ENCODE measurements at places on chromosomes 1 and 21.

DNA sequence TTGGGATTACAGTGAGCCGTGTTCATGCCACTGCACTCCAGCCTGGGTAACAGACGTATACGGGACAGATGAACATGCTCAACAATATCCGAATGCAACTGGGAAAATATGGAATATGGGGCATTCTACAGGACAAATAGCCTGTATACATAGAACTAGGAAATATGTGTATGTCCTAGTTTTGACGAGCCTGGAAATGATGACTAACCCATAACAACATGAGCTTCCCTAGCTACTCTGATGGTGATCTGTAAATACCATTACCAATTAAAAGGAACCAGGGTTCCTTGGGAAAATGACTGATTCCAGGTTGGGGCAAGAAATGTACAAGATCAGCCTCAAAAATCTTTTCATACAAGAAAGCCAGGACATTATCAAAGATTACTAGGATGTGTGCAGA is 42.8 kb upstream of the ARTN start:
- DNase-seq, result no peak

DNA sequence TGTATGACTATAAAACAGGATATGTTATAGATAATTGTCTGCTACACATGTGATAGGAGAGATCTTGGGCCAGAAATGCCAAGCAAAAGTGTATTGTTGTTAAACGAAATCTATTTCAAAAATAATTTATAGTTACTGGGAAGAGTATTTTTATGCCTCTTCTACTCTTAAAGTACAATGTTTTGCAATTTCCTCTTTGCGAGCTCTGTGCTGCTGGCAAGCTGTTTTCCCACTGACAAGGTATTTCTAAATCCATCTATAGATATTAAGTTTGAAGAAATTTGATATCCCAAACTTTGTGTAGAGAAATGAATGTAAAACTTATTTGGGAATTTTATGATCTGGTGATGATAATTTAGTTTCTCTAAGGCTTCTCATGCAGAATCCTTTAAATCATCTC is 63.3 kb upstream of the PTGFR start:
- no peak for DNase-seq

- DNase-seq, result no peak
These were observed 25.7 kb downstream of the CXADR start for GRCh38 chr21:17538576-17538975.

- DNase-seq, result no peak
These were observed 21.7 kb downstream of the LRP8 start for GRCh38 chr1:53306168-53306567.

DNA sequence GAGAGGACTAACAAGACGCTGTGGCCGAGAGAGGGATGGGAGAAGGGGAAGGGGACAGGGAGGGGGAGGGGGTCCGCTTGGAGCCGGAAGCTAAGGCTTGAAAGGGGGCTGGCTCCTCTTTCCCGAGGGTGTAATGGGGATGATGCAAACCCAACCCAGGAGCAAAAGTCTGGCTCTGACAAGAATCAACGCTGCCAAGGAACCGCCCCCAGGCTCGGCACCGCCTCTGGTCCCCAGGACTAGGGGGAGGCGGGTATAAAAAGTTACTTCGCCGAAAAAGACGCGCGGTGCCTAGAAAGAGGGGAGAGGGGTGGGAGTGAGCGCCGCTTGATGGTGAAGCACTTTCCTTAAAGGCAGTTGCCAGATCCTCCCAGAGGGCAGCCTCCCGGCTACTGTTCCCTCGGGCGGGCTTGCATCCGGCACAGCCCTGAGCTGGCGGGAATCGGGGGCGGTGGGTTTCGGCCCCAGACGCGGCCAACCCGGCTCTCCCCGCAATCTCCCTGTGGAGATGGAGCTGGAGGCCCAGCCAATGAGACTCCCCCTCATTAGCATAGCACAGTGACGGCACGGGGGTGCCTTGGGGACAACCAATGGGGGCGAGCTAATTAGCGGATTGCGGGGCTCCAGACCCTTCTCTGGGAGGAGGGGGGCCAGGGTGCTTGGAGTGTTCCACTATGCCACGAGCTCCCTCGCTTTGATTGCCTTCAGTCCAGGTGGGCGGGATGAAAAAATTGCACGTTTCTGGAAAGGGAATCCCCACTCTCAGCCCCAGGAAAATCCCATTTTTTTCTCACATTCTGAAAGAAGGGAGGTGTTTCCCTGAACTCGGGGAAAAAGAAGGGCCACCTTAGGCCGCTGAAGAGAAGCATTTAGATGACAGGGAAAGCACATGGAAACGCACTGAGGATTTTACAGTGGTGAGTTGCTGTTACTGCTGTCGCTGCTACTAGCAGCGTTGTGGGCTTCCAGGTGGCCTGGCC is at the start of gene KCNT2:
Gene KCNT2, minus strand, starts transcription at position 51 of the 980 bp plus-strand sequence. CDS start 131 bp downstream, outside the sequence.
- no peak for DNase-seq

GRCh38 chr1:8174807-8175206 is 143.1 kb upstream of the SLC45A1 start:
- DNase-seq, result no peak

GRCh38 chr1:212600980-212601379 is 7.6 kb upstream of the ATF3 start:
- DNase-seq, result no peak

DNA sequence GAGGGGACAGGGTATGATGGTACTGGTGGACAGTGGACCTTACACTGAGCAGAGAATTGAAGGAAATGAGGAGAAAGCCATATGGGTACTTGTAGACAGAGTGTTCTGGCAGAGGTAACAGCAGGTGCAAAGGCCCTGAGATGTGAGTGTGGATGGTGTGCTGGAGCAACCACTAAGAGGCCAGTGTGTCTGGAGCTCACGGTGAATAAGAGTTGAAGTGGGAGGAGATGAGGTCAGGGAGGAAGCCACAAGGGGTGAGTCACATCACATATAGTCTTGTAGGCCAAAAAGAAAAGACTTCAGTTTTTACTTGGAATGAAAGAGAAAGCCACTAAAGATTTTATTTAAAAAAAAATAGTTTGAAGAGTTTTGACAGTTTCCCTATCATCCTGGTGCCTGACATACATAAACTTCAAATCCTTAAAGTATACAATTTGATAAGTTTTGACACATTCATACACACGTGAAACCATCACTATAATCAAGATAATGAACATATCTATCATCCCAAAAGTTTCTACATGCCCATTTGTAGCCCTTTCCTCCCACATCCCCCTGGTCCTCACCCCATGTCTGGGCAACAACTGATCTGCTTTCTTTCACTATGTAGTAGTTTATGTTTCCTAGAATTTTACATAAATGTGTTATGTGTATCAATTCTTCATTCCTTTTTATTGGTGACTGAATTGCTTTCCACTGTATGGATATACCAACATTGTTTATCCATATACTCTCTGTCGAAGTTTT is 148.4 kb downstream of the GPATCH2 start:
- no peak for DNase-seq

DNA sequence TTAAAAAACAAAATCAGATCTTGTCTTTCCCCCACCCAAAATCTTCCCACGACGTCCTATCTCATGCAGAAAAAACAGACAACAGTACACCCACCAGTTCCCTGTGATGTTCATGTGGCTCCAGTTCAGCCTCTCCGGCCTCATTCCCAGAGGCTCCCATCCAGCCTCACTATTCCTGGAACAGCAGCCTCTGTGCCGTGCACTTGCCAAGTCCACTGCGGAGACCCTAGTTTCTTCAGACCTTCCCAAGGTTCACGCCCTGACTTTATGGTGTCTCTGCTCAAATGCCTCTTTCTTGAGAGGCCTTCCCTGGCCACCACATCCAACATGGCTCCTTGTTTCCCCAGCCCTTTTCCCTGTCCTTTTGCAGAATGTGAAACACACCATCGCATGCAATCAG is 106.3 kb upstream of the BACE2 start:
- no peak for DNase-seq

DNA sequence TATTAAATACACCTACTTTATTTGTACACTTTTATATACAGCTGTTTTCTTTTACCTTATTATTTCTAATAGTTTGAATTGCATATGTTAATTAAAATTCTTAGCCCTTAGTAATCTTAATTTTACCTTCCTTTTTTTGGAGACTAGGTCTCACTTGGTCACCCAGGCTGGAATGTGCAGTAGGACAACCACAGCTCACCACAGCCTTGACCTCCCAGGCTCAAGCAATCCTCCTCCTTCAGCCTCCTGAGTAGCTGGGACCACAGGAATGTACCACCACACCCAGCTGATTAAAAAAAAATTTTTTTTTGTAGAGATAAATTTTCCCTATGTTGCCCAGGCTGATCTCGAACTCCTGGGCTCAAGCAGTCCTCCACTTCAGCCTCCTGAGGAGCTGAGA is 15.0 kb upstream of the SDC3 start:
- DNase-seq, result no peak

DNA sequence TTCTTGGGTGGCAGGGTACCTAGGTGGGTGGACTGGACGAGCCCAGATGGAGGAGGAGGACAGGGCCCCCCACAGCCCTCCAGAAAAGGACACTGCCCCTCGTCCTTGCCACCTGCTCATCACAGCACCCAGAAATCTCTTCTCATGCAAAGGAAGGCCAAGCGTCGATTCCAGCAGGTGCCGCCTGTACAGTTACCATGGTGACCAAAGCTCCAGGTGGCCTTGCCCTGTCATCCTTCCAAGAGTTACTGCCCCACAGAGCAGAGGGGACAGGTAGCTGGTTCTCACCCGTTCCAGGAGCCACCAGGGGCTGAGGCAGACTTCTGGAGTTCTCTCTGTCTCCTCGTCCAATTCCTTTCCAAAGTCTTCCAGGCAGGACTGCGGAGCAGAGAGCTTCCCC is 119.9 kb upstream of the VAMP3 start:
- no peak for DNase-seq

- DNase-seq, result no peak
These were observed 89.1 kb upstream of the IVNS1ABP start for GRCh38 chr1:185406006-185406690.

DNA sequence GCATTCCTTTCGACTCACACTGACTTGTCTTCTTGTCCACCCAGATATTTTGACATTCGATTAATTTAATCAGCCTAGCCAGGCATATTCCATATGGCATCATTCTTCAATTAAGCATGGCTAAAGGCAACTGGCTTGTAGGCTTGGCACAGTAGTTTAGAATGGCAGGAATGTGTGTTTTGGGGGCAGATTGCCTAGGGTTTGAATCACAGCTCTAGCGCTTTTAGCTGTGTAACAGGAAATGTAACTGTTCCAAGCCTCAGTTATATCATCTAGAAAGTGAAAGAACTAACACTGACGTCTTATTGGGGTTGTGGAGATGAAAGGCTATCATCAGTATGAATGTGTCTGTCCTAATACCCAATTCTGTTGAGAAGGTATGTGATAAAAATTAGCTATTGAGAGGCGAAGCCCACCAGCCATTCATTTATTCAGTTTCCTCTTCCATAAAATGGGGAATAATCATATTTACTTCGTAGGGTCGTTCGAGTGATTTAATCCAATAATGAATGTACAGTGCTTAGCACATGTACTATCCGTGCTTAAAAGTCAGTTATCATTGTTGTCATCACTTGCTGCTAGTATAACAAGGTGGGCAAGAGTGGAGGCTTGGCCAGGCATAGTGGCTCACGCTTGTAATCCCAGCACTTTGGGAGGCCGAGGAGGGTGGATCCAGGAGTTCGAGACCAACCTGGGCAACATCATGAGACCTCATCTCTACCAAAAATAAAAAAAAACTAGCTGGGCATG is 41.6 kb upstream of the GRHL3 start:
- no peak for DNase-seq

GRCh38 chr1:184016169-184016568 is 21.4 kb downstream of the COLGALT2 start:
- DNase-seq, result no peak

DNA sequence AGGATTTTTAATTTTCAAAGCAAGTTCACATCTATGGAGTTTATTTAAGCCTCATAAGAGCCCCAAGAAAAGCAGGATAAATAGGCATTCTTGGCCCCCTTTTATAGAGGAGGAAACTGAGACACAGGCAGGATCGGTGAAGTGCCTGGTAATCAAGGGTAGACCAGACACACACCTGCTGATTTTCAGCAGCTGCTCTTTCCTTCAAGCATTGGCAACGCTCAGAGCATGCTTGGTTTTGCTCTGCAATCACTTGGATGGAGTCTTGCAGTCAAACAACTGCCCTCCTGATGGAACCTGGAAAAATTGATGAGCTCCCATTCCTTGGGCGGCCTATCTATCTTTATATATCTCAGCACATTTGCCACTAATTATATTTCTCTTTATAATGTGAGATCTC is 478.9 kb upstream of the CAMK1G start:
- DNase-seq, result no peak

- no peak for DNase-seq
These were observed 38.6 kb downstream of the GADD45A start for GRCh38 chr1:67723620-67724019.

- no peak for DNase-seq
These were observed 112.3 kb downstream of the PRRX1 start for GRCh38 chr1:170776252-170776651.

- no peak for DNase-seq
These were observed 5.7 kb upstream of the ZDHHC18 start for GRCh38 chr1:26820784-26821269.

- no peak for DNase-seq
These were observed 32.9 kb downstream of the HSF2BP start for GRCh38 chr21:43626390-43626789.

GRCh38 chr1:231395076-231395997 is 26.8 kb downstream of the EGLN1 start:
- DNase-seq, result no peak

- DNase-seq, result no peak
These were observed 182.5 kb upstream of the SGIP1 start for GRCh38 chr1:66351478-66351877.

DNA sequence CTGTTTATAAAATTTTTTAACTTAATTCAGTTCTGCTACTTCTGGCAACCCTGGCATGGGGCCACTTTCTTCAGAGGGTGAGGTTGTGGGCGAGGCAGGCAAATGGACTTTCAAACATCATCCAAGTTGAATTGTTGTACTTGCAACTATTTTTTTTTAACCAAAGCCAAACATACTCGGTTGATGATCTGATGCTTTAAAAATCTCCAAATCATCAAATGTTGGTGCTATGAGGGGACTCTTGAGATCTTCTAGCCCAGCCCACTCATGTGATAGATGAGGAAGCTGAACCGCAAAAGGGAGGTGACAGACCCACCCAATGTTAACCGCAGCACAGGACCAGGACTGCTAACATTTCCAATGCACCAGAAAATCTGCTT is 6.7 kb downstream of the SLC1A7 start:
- no peak for DNase-seq

GRCh38 chr1:167095368-167095767 is 1.5 kb downstream of the STYXL2 start:
- no peak for DNase-seq

GRCh38 chr1:201385299-201385891 is 7.9 kb upstream of the TNNT2 start:
- DNase-seq, result no peak

DNA sequence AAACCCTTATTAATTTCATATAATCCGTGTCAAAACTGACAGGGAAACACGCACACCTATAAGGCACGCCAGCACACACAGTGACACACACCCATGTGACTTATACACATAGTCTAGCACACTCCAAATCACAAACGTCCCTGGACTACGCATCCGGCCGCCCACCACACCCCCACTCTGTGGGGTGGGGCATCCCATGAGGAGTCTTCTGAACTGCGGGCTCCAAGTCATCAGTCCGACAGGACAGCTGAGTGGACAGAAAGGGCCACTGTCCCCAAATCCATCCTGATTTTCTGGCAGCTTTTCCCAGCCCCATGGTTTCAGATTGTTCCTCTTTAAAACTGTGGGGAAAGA is 829 bp downstream of the PEA15 start:
- DNase-seq, result no peak

All from esophagus squamous epithelium (tissue), 5 donors.